ENCODE measurements at places on chromosomes 1 and 21. TPM values are rescaled to one million over a fixed set of nuclear protein-coding genes. Genes with fewer than 3 reads are reported as not detected.

- peak; percentile 73 for DNase-seq
Observed at GRCh38 chr1:19644681-19645410, 735 bp downstream of the NBL1 start.

- DNase-seq, result peak; percentile 12
Observed at GRCh38 chr1:101025283-101025656, 314 bp downstream of the DPH5 start.

GRCh38 chr1:159980076-159980475 lies 26.0 kb upstream of the SLAMF9 start:
- DNase-seq, result no peak

Gene GPA33
- total RNA-seq, result 5.2 TPM

All from activated T-cell treated with anti-CD3 and anti-CD28 coated beads, Interleukin-2, amount 50 U/mL, for 72 hours (primary cell).